Body of pancreas (tissue), 4 donors: ENCODE measurements at places on chromosomes 3 and 15.

- no peak for DNase-seq
Measured at GRCh38 chr3:154015307-154015706, 105.9 kb upstream of the ARHGEF26 start.

DNA sequence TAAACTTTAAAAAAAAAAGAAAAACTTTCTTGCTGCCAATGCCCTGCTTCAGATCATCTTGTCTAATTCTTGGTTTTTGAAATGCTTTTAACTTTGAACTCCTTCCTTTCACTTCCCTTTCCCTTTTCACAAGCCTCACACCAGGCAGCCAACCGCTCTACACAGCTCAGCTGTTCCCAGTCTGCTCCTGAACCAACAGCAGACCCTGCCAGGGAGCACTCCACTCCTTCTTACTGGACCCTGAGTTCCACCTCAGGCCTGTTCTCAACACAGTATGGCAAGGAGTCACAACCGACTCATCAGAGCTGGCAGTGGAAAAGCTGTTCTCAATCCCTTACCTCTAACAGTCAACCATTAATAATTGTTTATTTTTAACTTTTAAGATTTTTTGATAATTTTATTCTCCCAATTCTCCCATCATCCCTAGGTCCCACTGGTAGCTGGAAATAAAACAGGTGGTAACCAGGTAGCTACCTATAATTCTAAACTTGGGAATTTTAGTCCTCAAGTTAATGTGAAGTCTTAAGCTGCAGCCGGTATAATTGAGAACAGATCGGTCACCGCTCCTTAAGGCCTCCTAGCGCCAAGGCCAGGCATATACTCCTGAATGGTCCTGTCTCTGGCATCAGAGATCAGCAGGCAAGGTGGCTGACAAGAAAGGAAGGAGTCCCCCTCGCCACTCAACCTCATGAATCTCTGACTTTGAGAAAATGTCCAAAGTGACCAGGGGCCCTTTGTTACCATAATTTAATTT lies 43.9 kb downstream of the BOC start:
- DNase-seq, result no peak

DNA sequence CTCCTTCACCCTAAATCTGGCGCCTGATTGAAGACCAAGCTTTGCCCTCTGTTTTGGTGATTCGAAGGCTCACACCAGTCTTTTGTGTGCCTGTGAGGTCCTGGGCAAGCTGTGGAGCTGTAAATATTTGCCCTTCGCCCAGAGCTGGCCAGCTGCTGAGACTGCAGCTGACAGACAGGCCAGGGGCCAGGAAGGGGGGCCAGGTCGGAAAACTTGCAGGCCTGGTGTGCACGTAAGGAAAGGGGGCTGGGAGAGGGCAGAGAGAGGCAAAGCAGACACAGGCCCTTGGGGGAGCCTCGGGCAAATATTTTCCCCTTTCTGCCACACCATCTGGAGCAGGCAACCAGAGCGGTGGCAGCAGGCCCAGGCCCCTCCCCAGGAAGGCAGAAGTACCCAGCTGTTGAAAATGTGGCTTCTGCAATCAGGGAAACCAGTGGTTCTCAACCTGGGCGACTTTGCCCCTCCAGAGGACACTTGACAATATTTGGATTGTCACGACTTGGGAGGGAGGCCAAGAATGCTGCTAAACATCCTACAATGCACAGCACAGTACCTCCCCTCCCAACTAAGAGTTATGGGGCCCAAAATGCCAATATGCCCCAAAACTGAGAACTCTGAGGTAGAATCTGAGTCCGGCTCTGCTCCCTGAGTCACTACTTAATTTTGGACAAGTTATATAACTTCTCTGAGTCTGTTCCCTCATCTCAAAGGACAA lies 2.5 kb downstream of the PDZRN3 start:
- DNase-seq, result peak; percentile 89

GRCh38 chr3:53161820-53162671 lies 1.0 kb downstream of the PRKCD start:
- DNase-seq, result peak; percentile 43
